ENCODE measurements at places on chromosomes 16 and 17.
A peak's percentile ranks its signal among the peaks of the same experiment; 100 is the strongest.

DNA sequence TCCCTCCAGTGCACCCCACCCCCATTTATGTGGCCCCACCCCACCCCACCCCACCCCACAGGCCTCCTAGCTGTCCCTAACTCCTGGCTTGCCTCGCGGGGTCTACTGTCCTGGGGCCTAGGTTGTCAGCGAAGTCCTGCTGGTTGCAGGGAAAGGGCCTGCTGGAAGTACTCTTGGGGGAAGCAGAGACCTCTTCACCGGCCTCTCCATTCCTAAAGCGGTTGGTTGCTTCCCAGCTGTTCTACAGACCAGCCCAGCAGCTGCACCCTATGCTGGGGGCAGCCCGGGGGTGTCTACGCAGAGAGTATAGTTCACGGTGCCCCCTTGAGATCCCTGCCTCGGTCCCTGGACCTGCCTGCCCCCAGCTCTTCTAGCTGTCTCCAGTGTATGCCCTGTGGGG, 56.2 kb downstream of the BAIAP2 start:
- no peak for DNase-seq

DNA sequence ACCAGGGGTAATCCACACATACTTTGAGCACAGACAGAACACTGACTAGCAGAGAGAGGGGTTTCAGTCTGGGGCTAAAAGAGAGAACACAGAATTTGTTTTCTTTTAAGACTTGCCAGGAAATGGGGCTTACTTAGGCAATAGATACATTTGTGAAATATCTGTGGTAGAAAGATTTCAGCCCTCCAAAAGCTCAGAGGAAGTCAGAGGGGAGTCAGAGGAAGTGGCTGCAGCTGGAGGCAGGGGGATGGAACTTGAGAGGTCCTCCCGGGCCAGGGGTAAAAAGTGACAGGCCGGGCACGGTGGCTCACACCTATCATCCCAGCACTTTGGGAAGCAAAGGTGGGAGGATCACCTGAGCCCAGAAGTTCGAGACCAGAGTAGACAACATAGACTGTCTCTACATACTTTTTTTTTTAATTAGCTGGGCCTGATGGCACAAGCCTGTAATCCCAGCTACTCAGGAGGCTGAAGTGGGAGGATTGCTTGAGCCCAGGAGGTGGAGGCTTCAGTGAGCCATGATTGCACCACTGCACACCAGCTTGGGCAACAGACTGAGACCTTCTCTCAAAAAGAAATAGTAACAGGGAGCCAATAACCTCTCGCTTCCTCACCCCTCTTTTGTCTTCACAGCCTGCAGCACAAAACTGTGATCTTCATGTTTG, 49.9 kb downstream of the NLRC5 start:
- no peak for DNase-seq

DNA sequence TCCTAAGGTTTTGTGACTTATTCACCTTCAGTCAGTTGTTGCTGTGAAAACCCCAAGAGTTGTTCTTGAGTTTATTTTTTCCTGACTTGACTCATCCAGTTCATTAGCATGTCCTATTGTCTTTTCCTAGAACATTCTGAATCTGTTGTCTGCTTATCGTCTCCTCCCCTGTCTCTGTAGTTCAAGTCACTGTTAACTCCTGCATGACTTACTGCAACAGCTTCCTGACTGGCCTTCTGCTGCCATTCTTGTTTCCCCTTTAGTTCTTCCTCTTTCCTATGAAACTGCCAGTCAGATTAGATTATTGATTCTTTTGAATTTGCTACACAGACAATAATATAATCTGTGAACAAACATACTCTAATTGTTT, 161.5 kb downstream of the FTO start:
- DNase-seq: no peak

- no peak for DNase-seq
These were observed 4.6 kb downstream of the GFOD2 start for GRCh38 chr16:67714522-67714921.

GRCh38 chr17:40086150-40087044, 14.0 kb downstream of the NR1D1 start:
- no peak for DNase-seq

GRCh38 chr16:13018026-13018425, 116.6 kb downstream of the SHISA9 start:
- DNase-seq: no peak

DNA sequence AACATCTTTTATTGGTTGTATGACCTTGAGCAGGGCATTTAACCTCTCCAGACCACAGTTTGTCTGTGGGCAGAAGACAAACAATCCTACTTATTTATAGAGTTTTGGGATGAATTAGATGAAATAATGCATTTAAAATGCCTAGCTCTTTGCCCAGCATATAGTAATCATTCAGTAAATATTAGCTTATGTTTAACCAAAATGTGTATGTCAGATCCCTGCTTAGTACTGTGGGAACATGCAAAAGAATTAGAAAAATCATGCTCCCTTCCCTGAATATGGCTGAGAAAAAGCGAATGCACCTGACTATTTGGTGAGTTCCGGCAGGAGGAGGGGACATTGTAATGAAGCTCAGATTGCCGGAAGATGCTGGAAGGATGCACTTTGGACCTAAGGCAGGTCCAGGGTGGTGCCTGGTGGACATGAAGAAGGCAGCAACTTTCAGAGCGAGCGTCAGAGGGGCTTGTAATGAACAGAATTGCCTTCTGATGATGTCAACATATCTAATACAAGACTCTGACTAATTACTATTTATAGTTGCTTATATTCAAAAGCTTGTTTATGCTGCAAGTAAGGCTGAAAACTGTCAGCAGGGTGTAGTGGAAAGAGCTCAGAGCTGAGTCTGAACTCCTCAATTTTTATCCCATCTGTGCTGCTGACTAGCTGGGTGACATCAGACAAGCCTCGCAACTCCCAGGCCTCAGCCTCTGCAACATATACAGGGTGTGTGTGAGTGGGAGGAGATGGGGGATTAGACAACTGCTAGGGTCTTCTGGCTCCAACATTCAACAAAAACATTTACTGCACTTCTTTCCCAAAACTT, 221.2 kb downstream of the PRKCA start:
- no peak for DNase-seq

DNA sequence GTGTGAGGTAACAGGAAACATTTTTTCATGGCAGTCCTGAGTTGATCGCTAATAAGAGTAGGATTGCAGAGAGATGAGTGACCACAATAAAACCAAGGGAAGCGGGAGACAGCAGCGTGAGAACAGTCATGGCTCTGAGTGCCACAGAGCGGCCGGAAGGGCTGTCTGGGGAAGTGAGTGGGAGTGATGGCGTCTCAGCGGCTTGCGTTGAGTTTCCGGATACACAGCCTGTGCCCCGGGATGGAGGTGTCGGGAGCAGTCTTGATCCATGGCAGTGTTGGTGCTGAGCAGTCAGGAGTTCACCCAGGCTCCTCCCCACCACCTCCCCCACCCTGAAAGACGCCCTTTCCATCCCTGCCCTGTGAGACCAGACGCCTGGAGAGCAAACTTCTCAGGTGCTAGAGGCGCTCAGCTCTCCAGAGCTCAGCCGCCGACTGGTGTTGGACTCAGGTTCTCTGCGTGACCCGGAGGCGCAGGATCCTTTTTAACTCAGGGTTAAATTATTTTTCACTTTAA, 59.8 kb downstream of the BANP start:
- no peak for DNase-seq

- no peak for DNase-seq
These were observed 45.1 kb downstream of the OMG start for GRCh38 chr17:31251970-31252328.

DNA sequence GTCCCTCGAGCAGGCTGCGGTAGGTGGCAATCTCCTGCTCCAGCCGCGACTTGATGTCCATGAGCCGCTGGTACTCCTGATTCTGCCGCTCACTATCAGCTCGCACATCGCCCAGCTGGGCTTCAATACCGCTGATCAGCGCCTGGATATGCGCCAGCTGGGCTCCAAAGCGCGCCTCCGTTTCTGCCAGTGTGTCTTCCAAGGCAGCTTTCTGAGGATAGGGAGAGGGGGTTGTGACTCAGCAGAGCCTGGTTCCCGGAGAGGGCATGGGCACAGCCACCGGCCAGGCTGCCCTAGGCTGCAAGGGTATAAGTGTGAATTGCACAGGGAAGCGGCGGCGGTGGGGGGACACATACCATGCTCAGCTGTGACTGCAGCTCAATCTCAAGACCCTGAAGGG, 4.3 kb downstream of the KRT19 start:
- no peak for DNase-seq

GRCh38 chr16:80752541-80752940, 51.9 kb downstream of the CDYL2 start:
- no peak for DNase-seq

DNA sequence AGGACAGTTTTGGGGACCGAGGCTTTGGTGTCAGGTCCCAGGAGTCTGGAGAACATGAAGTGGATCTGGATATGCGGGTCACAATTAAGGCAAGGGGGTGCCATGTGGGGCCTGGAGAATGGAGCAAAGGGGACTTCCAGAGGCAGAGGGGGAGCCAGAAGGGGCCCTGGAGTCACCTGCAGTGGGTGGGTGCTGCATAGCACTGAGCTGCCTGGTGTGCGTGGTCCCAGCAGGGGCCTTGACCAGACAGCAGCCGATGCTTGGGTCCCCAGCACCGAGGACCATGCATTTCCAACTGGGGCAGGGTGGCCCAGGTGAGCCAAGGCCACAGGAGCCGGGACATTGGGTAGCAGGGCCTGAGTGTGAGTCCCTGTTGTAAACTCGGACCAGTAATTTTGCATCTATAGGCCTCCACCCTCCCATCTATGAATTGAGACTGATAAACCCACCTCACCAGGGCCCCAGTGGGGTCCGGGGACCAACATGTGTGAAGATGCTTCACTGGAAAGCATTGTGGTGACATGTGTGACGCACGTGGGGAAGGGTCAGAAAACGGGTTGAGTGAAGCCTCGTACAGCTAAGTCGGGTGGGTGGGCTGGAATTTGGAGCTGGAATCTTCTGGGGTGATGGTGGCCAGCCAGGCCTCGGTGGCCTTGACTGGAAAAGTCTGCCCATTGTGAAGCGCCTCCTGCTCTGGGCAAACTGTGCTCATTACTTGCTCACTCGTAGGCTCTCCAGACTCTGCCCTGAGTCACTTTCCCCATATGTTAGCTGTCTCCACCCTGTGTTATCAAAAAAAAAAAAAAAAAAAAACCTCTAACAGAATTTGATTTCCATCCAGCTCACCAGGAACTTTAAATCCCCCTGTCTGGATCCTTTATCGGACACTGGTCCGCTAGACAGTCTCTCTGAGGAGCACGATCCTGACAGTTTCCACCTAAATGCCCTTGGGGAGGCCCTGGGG, 90.5 kb upstream of the ZNF469 start:
- peak; percentile 54 for DNase-seq

DNA sequence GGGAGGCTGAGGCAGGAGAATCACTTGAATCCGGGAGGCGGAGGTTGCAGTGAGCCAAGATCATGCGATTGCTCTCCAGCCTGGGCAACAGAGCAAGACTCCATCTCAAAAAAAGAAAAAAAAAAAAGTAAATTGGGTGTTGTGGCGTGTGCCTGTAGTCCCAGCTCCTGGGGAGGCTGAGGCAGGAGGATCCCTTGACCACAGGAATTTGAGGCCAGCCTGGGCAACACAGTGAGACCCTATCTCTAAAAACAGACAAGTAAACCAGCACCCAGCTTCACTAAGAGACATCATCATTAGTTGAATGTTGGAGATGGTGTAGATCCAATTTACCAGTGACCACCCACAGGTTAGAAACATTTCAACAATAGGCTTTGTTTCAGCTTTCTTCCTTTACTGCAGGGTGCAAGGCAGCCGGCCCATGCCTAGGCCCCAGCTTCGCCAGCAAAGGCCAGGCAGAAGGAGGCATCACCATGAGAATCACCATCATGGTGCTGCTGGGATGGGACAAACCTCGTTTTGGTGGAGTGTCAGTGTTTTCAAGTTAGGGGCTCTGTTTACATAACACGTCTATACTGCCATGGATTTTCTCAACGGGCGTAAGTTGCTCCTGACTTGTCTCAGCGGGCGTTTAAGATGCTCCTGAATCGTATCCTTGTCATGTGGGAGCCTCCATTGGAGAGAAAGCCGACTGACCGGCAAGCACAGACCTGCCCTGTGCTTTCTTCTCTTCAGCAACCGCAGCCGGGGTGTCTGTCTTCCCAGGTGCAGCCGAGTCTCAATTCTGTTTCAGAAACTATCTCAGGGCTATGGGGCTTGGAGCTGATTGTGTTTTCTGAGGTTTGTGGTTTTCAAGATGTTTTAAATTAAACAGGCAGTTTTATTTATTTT, 7.3 kb downstream of the TCF25 start:
- DNase-seq: no peak

- no peak for DNase-seq
These were observed 136.6 kb downstream of the CHD9 start for GRCh38 chr16:53191413-53191812.

DNA sequence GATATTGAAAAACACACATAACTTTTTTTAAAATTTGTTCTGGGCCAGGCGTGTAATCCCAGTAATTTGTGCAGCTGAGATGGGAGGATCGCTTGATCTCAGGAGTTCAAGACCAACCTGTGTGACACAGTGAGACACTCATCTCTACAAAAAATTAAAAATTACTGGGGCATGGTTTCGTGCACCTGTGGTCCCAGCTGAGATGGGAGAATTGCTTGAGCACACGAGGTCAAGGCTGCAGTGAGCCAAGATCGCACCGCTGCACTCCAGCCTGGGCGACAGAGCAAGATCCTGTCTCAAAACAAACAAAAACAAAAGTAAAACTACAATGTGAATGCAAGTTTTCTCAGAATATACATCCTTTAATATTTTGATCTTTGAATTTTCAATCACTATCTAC, 15.1 kb downstream of the C16orf54 start:
- DNase-seq: no peak

GRCh38 chr17:75289832-75290337, 652 bp upstream of the SLC25A19 start:
- peak; percentile 80 for DNase-seq

DNA sequence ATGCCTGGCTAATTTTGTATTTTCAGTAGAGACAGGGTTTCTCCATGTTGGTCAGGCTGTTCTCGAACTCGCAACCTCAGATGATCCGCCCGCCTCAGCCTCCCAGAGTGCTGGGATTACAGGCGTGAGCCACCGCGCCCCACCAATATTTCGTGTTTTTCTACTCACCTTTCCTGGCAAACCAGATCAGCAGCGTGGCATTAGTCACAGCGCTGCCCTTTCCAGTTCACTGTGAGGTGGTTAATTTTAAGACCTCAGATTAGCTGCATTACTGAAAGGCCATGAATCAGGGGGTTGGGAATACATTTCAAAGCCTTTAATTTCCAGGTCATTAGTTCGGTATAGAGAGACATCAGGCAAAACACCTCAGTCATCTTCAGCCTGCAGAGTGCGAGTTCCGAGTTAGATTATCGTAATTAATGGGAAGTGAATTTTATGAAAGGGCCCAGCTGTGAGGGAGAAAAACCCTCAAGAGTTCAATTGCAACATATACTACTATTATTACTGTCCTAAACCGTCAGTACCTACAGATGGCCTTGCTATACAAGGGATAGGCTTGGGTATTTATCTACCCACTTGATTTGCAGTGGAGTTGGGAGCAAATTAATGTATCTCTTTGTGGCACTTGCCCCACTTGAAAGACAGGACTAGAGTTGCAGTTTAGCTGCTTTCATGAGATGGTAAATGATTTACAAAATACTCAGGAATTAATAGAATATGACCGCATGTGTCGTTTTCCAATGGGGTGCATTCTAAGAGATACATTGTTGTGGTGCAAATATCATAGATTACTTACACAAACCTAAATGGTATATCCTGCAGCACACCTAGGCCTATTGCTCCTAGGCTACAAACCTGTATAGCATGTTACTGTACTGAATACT, 2.1 kb upstream of the USP32 start:
- DNase-seq: no peak
